ENCODE measurements at places on chromosomes 2 and 18.
A peak's percentile ranks its signal among the peaks of the same experiment; 100 is the strongest.

- no peak for DNase-seq
Measured at GRCh38 chr2:55844986-55845385, 78.6 kb downstream of the EFEMP1 start.

DNA sequence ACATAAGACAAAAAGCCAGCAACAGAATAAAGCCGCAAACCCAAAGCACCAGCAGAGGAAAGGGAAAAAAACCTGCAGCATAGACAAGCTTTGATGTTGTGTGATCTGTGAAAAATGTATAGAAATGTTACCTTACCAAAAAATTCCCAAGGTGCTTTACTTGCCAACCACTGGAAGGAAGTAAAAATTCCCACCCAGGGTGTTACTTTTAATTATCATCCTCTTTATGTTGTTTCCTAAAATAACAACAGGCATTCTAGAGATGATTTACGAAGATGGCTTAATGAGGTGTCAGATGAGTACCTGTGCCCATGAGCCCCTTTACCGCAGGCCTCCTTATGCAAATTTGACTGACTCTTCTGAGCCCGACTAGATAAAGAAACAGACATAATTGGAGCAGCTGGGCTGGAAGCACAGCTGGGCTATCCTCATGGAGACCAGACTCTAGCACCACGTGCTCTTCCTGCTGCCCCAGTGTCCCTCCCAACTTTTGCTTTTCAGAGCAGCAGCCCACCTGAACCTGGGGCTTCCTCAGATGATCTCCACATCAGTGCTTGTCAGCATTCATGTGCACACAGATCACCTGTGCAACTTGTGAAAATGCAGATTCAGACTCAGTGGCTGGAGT lies 41.5 kb downstream of the SRSF7 start:
- DNase-seq = peak; percentile 82

- DNase-seq = peak; percentile 47
Measured at GRCh38 chr2:134290358-134290757, 36.5 kb downstream of the MGAT5 start.

DNA sequence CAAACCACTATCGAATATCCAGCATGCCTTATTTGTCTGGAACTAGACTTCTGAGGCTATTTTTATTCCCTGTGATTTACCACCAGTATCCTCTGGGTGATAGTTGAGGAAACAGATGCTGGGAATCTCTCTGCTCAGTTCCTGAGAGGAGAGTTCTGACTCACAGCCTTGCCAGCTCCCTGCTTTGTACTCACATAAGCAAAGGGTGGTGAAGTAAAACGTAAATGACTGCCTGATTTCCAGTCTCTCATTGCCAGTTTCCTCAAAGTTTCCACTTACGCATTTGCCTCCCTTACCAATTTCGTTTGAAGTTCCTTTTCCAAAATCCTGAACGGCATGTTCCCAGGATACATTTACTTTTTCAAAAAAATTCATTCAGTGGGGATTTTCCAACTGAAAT lies 69.2 kb upstream of the HNRNPA3 start:
- no peak for DNase-seq

DNA sequence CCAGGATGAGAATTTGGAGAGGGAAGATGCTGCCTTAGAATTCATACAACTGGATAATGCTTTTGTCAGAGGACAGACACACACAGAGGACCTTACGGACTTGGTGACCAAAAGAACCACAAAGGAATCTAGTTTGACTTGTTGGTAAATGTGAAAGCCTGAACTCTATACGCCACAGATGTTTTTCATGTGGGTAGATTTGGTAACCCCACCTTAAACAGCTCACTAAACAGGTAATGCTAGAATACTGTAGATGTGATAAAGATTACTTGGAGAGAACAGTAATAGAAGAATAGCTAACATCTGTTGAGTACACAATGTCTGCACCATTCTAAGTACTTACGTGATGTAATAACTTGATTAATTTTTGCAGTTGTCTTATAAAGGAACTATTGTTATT lies 24.1 kb downstream of the ANXA4 start:
- no peak for DNase-seq

DNA sequence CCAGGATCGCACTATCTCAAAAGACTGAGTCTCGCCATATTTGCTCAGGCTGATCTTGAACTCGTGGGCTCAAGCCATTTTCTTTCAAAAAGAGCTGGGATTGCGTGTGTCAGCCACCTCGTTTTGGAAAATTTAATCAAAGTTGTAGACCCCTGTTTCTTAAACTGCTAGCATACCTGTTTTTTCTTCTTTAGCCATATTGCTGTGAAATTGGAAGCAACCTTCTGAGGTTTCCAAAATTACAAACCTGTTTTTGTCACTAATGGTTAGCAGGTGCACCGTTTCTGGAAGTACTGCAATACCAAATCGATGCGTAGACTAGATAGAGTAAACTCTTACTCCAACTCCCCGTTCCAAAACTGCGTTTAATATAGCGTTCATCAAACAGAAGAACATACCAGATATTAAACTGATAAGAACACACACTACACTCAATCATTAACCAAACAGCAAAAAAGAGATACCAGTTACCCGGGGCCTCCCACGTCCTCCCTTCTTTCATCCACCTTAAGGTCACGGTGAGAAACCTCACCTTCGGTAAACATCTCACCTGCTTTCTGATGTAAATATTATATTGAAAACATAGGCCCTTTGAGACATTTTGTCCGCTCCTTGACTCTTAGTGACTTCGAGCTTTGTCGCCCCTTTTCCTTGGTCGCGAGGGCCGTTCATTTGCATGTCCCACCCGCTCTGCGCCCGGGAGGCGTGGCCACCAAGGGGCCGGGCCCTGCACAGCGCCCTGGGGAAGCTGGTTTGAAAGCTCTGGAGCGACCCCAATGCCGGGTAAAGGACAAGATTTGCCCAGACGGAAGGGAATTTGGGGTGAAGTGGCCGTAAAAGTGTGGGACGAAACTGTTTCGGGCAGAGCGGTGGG lies at the start of gene RNU2-63P:
Gene RNU2-63P (minus strand): TSS at position 462 of the 874 bp plus-strand sequence.
- DNase-seq = peak; percentile 89

DNA sequence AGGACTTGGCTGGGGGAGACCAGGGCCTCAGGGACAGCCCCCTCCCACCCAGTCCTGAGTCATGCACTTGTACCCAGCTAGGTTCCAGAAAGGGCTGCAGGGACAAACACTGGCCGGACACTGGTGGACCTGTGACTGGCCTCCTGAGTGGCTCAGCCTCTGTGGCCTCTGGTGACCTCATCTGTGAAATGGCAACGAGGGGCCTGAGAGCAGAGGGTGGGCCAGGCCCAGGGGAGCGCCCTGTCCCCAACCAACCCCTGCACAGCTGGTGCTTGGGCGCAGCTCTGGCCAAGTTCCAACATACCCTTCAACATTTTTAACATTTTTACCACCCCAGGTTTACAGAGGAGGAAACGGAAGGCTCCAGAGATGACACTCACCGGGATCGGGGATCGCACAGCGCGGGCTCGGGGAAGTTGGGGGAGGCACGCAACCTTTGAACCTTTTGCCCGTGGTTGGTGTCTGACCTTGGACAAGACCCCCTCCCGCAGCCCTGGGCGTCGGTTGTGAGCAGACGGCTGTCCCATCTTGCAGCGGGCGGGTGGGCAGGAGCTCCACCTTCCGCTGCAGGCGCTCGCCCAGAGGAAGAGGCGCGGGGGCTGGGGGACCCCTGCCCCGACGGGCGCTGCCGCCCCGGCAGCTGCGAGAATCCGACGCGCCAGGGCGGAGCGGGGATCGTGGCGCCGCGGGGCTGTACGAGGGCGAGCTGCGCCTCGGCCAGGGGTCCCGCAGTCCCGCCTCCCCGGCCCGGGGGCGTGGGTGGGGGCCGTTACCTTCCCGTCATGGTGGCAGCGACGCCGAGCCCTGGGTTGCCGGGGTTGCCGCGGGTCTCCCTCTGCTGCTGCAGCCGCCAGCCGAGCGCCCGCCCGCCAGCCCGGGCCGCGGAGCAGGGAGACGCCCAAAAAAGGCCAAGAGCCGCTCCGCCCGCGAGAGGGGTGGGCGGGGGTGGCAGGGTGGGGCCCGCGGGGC lies 805 bp downstream of the LIMS2 start:
- peak; percentile 26 for DNase-seq

- no peak for DNase-seq
Measured at GRCh38 chr2:83481436-83481835, 977.6 kb downstream of the SUCLG1 start.

- DNase-seq = no peak
Measured at GRCh38 chr2:53442783-53443182, 324.8 kb upstream of the CHAC2 start.

DNA sequence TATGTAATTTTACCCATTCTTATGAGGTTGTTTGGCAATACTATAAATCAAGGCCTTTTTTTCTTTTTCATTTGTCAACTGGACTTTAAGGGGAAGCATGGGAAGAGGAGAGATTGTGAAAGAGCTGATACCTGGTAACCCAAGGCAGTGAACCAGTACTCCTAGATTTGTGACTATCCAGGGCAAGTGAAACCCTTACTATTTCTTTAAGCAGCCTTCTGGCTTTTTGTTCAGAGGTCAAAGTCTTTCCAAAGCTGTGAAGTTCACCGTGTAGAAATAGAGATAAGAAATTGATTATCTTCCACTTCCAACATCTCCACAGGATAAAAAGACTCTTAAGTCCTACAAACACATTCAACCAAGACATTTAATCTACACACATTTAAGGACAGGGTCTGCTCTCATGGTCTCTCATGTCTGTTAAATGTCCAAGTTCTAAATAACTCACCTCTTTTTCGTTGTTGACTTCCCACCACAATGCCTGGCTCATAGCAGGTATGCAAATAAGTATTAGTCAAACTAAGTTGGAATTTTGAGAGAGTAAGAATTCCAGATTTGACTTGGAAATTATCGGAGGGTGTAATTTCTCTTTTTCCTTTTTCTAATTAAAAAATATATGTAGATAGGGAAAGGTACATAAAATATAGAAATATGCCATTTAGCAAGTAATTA lies 485.8 kb downstream of the STK39 start:
- DNase-seq = no peak

GRCh38 chr2:120982598-120982997 lies 246.9 kb downstream of the GLI2 start:
- no peak for DNase-seq

DNA sequence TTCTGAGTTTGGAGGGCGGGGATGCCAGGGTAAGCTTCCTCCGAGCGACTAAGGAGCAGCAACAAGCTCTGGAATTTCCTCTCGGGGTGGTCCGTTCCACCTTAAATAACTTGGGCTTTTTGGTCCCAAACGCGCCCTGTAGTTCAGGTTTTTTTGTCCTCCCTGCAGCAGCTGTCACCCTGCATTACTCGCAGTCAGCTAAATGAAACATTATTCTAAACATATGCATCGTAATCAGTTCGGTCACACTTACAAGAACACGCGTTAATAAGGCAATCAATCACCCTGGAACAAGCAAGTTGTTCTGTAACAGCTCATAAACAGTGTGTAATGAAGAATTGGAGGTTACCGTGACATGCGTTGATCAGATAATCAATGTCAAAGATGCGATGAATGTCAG lies 8.3 kb downstream of the EVX2 start:
- no peak for DNase-seq

- no peak for DNase-seq
Measured at GRCh38 chr2:120809151-120809550, 73.5 kb downstream of the GLI2 start.

- no peak for DNase-seq
Measured at GRCh38 chr2:109403841-109404201, 209.9 kb downstream of the SEPTIN10 start.

GRCh38 chr2:16202266-16203020 lies 262.1 kb downstream of the MYCN start:
- DNase-seq = no peak

- no peak for DNase-seq
Measured at GRCh38 chr2:71944806-71945602, 202.7 kb downstream of the CYP26B1 start.

DNA sequence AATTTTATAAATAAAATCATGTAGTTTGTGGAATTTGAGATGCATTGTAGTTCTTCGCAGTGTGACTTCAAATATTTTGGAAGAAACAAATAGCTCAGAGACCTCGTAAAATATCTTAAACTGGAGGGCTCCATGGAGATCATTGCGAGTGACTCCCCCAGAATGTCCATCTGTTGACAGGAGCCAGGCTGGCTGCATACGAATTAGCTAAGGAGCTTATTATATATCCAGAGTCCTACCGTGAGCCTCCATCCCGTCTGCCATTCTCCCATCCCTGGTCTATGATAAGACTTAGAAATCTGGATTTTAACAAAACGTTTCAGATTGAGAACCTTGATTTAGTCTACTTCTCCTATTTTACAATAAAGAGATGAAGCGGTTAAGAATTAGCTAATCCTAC lies 80.2 kb downstream of the MSH2 start:
- DNase-seq = no peak

- DNase-seq = no peak
Measured at GRCh38 chr2:467892-468647, 180.2 kb upstream of the ALKAL2 start.

DNA sequence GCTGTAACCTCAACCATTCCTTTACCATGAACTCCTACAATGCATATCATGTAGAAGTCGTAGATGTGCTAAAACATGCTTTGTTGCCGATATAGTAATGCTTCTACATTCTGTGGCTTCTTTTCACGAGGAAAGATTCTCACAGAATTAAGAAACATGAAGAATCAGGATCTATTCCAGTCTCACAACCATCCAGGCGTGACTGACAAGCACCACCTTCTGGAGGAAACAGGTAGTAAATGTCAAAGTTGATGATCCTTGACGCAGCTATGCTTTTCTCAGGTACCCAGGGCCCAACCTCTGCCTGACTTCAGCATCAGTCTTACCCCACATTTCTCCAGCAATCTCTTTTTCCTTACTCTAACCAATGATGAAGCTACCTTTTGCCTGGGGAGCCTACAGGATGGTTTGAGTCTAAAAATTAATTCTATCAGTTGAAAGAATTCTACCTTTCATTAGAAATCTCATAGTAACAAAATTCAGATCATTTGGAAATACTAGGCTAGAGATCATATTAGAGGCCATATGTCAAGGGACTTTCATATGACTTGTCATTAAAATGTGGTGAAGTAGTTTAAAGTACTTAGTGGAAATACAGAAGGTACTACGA lies 123.3 kb upstream of the RND3 start:
- no peak for DNase-seq

DNA sequence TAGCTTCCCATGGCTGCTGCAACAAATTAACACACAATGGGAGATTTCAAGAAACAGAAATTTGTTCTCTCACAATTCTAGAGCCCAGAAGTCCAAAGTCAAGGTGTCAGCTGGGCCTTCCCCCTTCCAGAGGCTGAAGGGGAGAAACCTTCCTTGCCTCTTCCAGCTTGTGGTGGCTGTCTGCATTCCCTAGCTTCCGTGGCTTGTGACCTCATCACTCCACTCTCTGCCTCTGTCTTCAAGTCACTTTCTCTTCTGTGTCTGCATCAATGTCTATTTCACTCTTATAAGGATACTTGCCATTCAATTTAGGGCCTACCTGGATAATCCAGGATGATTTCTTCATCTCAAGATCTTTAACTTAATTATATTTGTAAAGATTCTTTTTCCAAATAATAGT lies 16.8 kb upstream of the SRBD1 start:
- no peak for DNase-seq

DNA sequence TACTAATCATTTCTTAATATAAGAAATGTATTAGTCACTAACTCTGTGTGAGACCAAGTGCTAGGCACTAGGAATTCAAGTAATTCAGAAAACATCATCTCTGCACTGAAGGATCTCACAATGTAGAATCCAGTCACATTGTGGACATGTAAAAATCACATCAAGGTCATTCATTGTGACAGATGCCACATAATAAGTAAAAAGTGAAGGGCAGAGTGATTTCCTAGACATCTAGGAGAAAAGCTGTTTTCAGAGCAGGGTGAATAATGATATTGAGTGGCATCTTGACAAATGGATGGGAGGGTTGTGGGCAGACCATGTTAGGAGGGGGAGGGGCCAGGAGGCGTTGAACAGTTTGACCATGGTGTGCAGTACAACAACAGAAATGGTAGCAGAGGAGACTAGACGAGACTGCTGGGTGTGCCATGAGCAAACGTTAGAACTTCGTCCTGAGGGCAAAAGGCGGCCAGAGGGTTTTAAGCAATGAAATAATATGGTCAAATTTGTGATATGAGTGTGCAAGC lies 93.8 kb downstream of the DTNA start:
- no peak for DNase-seq

Measured in natural killer cell (primary cell).